SJCRH30 (cell line): ENCODE measurements at places on chromosomes 7 and 10.

GRCh38 chr7:929311-929711 lies 25.2 kb downstream of the ADAP1 start:
- DNase-seq, result no peak

GRCh38 chr7:152597507-152597906 lies 78.4 kb downstream of the XRCC2 start:
- DNase-seq, result no peak

DNA sequence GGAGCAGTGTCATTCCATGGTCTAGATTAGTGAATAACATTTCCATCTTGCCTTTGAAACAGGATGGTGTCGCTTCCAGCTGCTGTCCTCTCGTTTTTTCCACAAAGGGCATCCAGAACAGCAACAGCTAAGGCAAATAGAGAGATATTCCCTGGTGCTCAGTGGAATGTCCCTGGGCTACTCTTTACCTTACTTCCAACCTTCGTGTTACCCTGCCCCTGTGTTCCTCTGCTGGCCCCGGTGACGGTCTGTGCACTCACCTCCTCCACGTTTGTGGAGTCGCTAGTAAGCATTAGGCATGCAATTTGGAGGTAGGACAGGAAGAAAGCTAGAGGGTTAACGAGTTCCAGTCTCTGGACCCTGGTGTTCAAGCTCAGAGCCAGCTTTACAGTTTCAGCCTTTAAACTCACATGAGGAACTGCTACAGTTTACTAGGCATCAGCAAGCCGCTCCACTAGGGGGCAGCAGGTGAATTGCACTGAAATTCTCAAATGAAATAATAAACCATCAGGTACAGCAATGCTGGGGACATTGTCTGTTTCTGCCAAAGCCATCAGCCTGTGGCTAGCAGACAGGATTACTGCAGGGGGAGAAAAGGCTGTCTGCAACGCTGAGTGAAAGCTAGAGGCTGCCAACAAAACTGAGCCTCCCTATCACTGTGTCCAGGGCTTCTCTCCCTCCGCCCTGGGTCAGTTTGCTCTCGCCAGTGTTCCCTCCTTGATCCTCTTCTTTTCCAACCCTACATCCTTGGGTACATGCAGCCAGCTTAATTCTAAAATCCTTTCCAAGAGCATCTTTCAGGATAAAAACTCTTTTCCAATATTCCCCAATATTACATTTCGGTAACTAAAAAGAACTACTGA lies 9.0 kb downstream of the MRPL32 start:
- peak; percentile 60 for DNase-seq

DNA sequence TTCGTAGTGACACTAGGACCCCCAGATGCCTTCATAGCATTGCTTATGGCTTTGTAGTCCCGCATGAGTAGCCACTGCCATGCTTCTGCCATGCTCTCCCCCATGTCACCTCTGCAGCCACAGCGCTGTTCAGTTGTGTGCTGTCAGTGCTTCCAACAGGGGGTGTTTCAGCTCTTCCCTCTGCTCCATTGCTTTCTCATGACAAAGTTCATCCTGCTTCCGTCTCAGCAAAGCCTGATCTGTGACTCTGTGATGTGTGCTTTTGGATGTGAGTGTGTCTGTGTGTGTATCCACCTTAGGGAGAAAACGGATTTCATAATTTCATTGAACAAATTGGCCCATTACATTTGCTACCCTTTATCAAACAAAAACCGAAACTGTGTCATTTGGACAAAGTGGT lies 134.9 kb upstream of the SAMD8 start:
- no peak for DNase-seq

DNA sequence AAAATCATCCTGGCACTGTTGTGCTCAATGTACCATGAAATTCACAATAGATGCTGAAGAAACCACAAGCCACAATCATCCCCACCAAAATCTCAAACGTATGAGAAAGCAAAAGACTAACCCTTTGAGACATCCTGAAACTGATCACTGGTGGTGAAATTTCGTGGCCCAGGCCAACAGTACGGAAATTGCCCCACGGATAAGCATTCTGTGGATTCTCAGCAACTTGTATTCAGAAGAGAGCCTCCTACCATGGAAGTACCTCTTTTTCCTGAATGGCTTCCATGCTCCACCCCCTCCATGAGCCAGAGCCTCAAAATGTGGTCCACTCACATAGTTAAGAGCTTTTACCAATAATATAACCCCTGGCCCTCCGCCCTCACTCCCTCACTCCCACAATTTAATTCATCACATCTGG lies 163.9 kb upstream of the AUTS2 start:
- no peak for DNase-seq

DNA sequence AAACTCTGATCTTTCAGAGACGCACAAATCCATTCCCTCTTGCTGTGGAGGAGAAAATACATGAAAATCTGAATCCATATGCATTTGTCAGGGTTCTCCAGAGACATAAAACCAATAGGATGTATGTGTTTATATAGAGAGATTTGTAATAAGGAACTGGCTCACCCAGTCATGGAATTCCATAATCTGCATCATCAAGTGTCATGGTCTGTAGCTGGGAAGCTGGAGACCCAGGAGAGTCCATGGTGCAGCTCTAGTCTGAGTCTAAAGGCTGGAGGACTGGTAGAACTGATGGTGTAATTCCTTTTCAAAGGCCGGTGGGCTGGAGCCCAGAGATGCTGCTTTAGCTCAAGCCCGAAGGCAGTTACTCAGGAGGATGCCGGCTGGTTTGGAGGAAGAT lies 134.0 kb downstream of the TCF7L2 start:
- DNase-seq, result no peak

- no peak for DNase-seq
These were observed 205.9 kb upstream of the SVIL start for GRCh38 chr10:29840516-29841276.

DNA sequence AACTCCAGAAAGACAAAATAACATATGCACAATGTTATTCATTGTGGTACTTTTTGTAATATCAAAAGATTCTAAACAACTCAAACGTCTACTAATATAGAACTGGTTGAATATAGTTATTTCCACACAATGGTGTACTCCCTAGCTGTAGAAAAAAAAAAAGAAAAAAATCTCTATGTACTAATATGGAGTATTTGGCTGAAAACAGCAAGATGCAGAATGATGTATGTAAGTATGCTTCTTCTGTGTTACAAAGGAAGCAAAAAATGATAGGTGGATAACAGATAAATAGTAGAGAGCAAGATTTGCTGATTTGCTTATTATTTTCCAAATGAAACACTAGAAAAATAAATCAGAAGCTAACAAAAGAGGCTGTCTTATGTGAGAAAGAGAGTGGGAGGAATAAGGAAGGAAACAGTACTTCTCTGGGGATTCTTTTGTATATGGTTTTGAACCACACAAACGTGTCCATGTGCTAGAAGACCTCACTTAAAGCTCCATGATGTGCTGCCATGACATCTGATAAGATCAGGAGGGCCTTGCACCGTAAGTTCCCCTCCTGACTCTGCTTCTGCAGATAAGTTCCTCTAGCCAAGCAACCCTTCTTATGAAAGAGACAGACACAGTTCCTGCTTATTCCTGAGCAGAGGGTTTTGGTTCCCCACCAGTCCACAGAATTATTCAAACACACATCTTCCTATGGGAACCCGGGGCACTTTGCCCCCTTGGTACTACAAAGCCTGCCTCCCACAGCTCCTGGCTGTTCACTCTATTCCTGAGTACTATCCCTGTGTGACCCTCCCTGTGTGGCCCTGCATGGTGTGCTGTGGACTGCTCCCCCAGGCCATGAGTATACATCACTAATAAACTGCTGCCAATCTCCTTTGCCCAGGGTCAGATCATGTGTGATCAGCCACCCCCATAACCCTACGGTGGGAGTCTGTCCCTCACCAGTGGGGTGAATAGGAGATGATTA lies 159.1 kb downstream of the CCDC71L start:
- no peak for DNase-seq

- no peak for DNase-seq
These were observed 105.8 kb downstream of the GRM8 start for GRCh38 chr7:127146746-127147536.

- no peak for DNase-seq
These were observed 41.3 kb upstream of the AOAH start for GRCh38 chr7:36765605-36766004.

DNA sequence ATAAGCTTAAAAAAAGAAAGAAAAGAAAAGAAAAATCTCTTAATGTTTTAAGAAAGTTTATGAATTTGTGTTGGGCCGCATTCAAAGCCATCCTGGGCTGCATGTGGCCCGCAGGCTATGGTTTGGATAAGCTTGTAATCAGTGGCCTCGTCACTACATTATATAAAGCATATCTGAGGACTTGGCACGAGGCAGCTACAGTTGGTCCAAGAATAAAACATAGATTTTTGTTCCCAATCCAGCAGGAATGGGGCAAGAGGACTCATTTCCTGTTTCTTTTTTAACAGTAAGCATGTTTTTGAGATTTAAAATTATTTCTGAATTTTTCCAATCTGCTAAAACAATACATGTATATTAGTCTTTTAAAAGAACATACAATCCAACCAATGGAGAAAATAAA lies 28.6 kb downstream of the MCM10 start:
- DNase-seq, result no peak

- DNase-seq, result no peak
These were observed at the start of gene CUX1 for GRCh38 chr7:101817471-101818286. TSS of gene CUX1 (plus strand) at chr7:101817626. CDS start at chr7:101817640, 14 bp downstream.

DNA sequence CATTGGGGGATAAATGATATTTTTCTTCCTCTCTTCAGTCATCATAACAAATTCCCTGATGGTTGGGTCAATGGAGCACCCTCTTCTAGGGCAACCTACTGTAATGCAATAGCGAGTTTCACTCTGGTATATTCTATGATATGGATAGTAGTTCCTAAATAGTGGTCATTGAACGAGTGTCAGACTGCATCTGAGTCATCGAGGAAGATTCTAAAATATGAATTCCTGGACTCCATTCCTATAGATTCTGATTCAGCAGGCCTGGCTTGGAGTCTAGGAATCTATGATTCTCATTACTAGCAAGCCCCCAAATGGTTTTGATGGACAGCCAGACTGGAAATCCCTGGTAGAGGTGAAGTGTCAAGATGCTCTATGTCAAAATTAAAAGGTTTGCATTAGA lies 254.5 kb downstream of the BUB3 start:
- no peak for DNase-seq

DNA sequence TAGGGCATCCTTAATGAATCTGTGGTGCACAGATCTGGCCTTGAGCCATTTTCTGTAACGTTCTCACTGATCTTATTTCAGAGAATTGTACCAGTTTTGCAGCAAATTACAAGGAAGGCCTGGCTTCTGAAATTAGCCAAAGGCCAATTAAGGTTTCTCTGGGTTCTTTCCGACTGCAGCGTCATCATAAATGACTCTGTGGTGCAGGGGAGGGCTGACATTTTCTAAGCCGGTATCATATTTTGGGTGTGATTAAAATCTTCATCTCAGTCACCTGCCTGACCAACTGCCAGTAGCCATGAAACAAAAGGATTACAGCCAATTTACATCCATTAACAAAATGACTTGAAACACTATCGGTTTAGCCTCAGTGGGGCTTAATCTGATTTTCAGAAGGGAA lies 363.7 kb downstream of the ADRA2A start:
- no peak for DNase-seq

DNA sequence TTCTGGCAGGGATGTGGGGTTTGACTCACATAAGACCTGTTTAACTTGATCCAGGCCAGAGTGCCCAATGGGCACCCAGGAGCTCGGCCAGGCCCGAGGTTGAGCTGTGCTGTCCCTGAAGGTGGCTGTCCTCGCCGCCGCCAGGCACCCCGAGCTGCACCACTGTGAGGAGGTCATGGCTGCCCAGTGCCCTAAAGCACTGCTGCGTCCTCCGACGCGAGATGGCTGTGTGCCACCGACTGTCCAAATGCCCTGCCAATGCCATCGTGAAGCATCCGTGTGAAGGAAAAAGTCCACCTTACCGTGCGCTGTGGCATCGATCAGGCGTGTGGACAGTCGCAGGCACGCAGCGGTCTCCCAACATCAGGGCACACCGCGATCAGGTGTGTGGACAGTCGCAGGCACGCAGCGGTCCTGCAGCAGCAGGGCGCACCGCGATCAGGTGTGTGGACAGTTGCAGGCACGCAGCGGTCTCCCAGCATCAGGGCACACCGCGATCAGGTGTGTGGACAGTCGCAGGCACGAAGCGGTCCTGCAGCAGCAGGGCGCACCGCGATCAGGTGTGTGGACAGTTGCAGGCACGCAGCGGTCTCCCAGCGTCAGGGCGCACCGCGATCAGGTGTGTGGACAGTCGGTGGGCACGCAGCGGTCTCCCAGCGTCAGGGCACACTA lies 120.3 kb downstream of the VIPR2 start:
- no peak for DNase-seq

GRCh38 chr7:138527746-138528223 lies 67.7 kb downstream of the TRIM24 start:
- no peak for DNase-seq
